ENCODE measurements at places on chromosomes 6 and 20.

GRCh38 chr6:43645613-43645964 is 753 bp downstream of the RSPH9 start:
- DNase-seq: no peak

DNA sequence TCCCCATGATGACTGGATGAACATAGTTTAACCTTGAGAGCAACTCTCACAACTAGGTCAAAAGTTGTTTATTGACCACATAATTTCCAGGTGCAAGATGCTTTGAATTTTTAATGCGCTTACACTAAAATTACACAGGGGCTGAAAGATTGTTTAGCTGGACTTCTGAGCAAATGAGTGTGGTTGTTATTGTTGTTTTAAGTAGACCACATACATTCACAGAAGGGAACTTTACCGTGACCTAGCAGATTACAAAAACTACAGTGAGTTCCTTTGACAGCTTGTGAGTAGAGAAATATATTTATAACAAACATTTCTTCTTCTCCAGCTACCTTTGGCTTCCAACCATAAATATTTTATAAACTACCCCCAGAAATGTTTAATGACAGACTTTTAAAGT is 178.9 kb downstream of the UST start:
- DNase-seq: no peak

DNA sequence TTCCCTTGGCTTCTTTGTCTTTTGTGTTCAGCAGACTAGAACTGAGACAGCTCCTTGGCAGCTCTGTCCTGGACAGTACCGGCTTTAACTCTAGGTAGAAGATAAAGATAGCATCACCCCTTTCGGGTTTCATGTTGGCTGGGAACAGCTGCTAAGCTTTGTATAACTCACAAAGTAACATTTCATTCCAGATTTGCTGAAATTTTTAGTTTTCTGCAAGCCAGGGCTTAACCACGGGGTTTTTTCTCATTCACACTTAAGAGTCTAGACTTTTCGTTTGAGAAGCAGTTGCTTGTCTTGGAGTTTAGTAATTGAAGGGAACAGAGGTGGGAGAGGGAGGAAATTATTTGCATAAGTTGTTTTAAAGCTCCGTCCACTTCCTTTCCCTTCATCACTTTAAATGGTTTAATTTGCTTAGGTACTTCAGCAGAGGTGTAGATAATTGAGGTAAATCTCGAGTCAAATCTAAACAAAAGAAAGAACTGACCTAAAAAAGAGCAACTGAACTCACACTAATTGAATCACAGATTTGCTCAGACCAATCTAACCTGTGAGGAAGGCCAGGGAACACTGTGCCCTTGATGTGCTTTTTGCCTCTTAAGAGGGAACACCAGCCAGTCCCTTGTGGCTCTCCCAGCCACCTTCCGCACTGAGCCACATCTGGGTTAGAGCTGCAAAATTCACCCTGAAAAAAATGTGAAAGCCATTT is 48.3 kb downstream of the RREB1 start:
- no peak for DNase-seq

DNA sequence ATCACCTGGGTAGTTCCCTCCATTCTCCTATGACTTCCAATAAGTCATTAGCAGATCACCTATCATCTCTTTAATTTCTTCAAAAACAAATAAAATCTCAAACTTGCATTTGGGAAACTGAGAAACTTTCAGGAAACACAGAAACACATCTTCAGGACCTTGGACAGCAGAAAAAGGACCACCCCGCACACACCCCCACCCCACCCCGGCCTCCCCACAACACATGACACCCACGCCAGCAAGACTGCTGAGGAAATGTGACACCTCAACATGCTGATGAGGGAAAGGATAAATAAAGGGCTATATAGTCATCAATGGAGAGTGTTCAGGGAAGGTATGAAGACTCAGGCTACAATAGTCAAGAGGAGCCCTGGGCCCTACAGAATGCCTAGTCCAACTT is 15.6 kb upstream of the TRIM39 start:
- no peak for DNase-seq

DNA sequence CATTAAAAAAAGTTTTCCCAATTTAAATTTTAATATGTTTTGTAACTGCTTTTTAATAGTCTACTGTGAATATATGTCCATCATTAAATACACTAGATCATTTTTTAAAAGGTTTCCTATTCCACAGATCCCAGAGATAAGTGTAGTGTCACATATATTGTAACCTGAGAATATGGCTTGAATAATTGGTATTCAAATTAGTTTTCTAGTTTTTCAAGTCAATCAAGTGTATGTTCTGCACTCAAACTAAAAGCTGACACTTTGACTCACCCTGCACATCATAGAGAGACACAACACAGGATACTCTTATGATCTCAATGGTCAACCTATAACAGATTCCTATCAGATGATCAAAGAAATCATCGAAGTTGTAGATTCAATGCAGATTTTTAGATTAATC is 49.1 kb downstream of the ZHX3 start:
- no peak for DNase-seq

DNA sequence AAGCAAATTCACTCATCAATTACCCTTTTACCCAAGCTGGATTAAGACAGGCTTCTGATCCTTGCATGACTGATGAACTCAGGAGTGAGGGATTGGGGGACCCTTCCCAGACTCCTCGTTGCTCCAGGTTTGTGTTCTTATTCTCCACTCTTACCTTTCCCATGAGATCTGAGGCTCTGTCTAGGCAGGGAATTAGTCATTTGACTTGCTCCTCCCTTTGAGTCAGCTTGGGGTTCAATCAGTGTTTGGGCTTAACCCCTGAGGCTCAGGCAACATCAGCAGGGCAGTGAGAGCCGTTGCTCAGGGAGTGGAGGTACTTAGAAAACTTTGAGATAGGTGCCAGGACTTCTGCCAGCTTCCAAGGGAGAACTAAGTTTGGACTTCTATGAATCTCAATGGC is 20.7 kb upstream of the TOX2 start:
- no peak for DNase-seq

DNA sequence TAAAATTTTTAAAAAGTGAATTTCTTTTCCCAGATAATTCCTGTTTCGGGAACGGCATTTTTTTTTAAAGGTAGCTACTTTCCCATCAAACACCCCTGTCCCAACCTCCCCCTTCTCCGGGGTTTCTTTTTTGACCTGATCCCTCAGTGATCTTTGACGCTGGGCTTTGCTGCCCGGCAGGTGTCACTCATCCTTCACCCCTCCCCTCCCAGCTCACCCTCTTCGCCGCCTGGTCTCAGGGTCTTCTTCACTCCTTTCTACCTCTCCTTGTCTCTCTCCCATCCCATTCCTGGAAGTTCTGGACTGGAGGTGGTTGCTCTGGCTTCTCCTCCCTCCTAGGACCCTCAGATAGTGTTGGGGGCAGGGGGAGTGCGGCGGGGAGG is 329 bp upstream of the GPR6 start:
- no peak for DNase-seq

DNA sequence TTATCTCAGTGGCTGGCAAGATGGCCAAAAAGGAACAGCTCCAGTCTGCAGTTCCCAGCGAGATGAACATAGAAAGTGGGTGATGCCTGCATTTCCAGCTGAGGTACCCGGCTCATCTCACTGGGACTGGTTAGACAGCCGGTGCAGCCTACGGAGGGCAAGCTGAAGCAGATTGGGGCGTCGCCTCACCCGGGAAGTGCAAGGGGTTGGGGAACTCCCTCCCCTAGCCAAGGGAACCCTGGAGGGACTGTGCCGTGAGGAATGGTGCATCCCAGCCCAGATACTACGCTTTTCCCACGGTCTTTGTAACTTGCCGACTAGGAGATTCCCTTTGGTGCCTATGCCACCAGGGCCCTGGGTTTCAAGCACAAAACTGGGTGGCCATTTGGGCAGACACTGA is 324.7 kb downstream of the GJA1 start:
- no peak for DNase-seq

DNA sequence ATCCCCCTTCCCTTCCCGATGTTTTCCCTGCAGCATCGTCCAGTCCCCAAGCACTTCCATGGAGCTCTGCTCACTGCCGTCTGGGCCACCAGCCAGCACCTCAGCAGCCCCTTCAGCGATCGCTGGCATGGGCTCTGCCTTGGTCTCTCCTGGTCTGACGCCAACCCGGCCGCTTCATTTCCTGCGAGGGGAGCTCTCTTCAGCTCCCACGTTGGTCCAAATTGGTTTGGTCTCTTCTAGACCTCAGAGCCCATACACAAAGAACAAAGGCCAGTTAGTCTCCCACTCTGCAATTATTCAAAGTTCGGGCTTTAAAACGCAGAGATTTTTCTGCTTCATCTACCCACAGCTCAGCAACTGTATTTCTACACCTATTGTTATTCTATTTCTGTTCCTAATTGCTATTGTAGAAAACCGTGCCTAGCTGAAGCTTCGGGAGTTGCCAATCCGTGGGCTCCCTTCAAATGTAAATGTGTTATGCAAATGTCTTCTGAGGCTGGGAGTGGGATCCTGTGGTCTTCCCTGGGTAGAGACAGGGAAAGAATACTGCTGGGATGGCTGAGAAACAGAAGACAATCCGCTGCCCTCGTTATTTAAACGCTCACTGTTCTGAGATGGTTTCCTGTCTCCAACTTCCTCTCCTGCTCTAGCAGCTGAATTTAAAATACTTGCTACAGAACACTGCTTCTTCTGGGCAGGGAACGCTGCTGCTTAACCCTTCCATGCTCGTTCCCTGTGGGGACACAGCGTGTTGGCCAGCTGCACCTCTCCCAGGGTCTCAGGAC is 154.2 kb upstream of the QKI start:
- no peak for DNase-seq

DNA sequence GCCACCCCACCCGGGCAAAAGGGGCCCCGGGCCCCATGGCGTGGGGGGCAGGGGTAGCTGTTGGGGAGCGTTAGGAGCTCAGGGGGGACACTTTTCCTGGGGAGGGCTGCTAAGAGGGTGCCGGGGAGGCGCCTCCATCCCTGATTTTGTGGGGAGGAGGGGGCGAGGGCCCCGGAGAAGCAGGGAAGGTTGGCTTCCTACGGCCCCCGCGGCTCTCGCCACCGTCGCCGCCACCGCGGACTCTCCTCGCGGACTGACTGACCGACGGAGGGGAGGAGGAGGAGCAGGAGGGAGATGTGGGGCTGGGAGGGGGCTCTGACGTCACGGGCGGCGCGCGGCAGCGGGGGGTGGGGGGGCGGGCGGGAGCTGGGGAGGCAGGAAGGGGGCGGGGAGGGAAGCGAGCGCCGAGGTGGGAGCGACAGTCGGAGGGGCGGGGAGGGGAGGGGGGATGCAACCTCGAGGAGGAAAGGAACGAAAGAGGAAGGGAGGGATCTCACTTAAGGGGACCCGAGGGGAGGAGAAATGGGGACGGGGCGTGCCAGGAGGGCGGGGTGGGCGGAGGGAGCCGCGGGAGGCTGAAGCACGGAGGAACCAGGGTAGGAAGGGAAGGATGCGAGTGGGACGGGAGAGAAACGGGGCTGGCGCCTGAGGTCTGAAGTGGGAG is 5.1 kb downstream of the GABBR1 start:
- peak; percentile 24 for DNase-seq

GRCh38 chr6:4664117-4664626 is 112.0 kb upstream of the CDYL start:
- DNase-seq: no peak

GRCh38 chr20:21100578-21101452 is 5.3 kb downstream of the LINC00237 start:
- DNase-seq: no peak

- peak; percentile 21 for DNase-seq
Measured at GRCh38 chr20:17895641-17896171, 72.9 kb downstream of the SNX5 start.

GRCh38 chr6:107879941-107880340 is 55.8 kb upstream of the SCML4 start:
- DNase-seq: no peak

GRCh38 chr6:127582777-127583462 is 5.9 kb downstream of the C6orf58 start:
- no peak for DNase-seq

GRCh38 chr6:150417899-150418826 is 49.4 kb downstream of the IYD start:
- DNase-seq: no peak

DNA sequence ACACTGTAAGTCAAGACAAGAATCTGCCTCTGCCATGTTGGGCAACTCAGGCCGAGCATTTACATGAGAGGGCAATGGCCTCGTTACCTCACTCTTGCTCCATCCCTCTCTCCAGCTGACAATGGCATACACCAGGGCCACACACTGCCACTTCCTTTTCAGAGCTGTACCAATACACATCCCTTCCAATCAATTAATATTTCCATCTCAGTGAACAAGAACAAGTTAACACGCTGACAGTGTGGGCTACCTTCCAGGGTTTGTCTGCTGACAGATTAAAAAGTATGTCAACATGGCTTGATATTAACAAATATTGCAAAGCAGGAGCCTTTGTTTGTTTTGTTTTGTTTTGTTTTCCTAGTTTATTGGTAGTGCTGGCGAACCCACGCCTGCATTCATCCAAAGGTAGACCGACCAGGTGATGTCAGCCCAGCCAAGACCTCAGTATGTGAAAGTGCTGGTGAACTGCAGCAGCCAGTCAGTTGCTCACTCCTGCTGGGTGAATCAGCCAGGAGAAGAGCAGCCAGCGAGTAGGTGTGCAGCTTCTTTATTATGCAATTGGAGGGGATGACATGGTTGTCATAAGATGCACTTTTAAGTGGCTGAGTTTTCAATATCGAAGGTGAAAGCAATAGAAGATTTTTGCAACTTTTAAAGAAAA is 487.3 kb upstream of the JARID2 start:
- peak; percentile 17 for DNase-seq

- DNase-seq: no peak
Measured at GRCh38 chr6:1786455-1787453, 177.0 kb downstream of the FOXC1 start.

GRCh38 chr6:51843456-51844056 is 243.9 kb downstream of the PKHD1 start:
- no peak for DNase-seq

DNA sequence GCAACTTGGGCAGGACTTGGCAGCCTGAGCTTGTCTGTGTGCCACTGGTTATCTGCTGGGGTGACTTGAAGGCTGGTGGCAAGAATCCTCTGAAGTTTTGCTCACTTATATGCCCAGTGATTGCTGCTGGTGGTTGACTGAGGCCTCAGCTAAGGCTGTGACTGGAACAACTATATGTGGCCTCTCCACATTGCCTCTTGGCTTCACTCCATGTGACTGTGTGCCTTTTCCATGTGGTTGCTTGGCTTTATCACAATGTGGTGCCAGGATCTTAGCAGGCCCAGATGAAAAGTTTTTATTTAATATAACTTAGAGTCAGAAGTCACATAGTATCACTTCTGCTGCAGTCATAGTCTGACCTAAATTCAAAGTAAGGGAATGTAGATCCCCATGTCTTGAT is 104.5 kb downstream of the ADAT2 start:
- no peak for DNase-seq

DNA sequence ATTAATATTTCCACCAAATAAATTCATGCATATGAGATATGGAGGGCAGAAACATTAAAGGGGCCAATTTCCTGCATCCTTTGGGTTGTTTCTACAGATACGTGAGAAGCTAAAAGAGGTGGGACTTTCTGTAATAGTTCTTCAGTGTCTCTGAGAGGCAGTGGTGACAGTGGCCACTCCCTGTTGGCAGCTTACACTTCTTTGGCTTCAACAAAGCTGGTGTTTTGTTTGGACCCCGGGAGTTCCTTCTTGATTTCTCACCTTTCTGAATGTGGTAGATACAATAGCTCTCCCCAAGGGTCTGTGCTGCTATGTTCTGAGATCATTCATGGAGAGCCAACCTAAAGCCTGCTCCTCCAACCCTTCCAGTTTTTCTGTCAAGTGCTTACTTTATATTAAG is 7.8 kb downstream of the PLCB1 start:
- no peak for DNase-seq

- no peak for DNase-seq
Measured at GRCh38 chr6:134741200-134741536, 208.7 kb downstream of the ALDH8A1 start.
